Neural progenitor cell (in vitro differentiated cells): ENCODE measurements at places on chromosomes 1 and 21.

DNA sequence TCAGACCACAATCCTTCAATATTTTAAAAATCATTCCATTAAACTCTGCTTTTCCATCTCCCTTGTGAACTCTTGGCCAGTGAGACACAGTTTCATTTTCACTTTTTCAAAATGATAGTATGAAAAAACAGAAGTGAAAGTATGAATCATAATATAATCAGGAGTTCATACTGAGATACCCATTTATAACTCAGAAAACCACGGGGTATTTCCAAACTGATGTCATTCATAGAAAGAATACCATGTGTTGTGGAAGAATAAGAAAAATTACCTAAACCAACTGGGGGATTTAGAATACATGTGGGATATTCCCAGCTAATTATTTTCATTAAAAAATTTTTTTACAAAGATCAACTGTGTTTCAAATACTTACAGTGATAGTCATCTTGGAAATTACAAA is 149.9 kb downstream of the MRPL39 start:
- DNase-seq, result no peak

GRCh38 chr21:46222436-46223116 is 6.0 kb downstream of the LSS start:
- no peak for DNase-seq

- no peak for DNase-seq
Measured at GRCh38 chr1:169914531-169914930, 20.8 kb upstream of the SCYL3 start.

DNA sequence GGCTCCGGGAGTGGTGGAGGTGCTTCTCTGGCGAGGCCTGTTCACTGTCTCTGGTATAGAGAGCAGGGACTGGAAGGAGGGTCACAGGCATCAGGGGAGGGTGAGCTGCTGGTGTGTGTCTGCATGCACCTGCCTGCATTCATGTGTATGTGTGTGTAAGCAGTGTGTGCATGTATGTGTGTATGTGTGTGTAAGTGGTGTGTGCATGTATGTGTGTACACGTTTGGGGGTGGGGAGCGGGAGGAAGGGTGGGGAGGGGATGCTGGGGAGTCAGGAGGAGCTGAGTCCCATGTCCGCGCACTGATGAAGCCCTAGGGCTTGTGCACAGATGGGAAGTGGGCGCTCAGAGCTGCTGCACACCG is 49.0 kb downstream of the ARHGEF16 start:
- DNase-seq, result no peak

DNA sequence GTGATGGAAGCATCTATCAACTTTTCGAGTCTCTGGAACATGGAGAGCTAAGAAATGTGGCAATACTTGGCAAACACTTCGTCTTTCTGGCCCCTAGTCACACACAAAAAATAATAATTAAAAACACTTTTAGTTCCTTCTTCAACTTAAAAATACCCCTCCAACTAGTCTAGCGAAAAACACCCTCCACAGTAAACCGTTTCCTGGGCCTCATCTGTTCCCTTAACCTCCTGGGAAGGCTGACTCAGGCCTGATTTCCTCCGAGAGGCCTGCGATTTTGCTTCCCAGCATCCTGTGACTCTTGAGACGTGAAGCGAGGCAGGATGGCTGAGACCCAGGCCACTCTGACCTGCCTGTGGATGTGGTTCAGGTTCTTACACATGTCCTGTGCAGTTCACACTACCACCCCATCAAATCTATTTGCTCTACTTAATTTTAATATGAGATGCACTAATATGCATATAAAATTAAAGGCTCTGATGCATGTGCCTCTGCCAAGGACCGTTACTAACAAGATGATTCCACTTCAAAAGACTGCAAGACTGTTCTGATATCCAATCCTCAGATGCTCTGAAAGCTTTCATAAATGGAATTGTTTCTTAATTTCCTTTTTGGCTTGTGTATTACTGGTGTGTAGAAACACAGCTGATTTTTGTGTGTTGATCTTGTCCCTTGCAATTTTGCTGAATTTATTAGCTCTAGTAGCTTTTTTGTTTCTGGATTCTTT is 3.5 kb downstream of the NAV1 start:
- no peak for DNase-seq

DNA sequence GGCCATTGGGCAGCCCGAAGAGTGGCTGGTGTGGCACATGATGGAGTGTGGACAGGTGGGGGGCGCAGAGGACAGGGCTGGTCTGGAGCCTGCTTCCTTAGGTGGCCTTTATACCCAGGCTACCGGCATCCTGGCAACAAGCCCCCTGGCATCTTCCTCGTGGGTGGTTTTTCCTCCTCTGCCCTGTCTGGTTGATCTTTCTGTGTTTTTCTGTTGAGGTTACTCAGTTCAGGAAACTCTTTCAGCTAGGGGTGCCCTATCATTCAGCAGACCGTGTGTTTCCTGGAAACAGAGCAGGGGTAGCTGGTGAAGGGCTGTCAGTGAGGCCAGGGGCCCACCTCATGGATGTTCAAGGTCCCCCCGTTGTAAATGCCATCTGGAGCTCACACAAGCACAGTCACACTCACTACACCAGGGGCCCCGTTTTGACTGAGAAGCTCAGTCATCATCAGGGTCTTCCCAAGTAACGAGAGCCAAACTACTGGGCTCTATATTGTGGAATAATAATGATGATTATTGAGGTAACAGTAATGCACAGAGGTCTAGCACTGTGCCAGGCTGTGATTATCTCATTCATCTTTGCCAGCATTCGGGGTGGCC is at the start of gene KRTAP12-4:
Gene KRTAP12-4, minus strand, starts transcription at position 84 of the 600 bp plus-strand sequence. Its CDS starts 45 bp downstream, at position 39.
- DNase-seq, result no peak

DNA sequence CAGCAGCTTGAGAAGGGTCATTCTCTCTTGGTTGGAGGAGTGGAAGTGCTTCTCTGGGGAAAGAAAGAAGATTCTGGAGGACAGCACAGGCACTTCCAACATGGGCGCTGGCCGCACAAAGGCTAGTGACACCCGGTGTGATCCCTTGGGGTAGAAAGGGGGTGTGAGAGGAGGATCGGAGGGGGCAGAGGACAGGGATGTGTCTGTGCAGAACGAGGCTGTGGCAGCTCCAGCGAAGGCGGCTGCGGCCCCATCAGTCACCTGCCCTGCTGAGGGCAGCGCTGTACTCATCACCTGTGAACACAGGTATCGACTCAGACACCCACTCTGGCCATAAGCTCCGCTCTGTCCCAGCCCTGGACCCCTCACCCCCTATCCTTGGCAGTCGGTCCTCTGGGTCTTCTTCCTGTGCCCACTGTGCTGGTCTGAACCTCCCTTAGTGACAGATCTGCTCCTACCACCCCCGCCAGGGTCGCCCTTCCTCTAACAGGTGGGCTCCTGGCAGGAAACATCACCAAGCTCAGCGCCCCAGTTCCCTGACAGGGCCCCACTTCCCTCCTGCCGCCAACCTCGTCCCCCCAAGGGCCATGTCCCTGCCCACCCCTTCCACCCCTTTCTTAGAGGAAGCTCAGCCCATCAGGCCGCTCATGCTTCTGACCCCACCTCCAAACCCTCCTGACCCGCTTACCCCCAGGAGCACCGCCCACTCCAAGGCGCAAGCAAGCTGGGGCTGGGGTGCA is 20.1 kb downstream of the TP73 start:
- DNase-seq, result no peak
